ENCODE measurements at places on chromosomes 6 and 20.

GRCh38 chr6:128738112-128738511, 144.8 kb upstream of the LAMA2 start:
- no peak overlapping the region for H3K27ac ChIP-seq
- H3K27me3 ChIP-seq = no peaks in the 10 kb centered on the region
- no peak for DNase-seq
- no peaks in the 10 kb centered on the region for H3K4me1 ChIP-seq

DNA sequence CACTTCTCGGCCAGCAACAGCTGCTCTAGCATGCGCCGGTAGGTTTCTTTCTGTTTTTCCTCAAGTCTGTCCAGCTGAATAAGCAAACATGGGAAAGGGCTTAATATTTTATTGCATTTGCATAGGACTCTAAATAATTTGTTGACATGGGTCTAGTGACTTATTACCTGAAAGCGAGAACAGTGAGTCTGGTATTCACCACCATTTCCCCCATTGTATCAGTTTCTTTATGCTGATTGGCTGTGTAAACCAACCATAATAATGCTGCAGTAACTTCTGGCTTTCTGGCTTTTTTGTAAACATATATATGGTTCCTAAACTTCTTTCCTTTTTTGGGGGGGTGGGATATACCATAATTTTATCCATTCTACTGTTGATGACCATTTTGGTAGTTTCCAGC, 69.1 kb upstream of the TMEM30A start:
- DNase-seq = no peak
- no peaks in the 10 kb centered on the region for H3K36me3 ChIP-seq
- H3K4me1 ChIP-seq = peaks cover 2% of the 10 kb centered on the region
- no peaks in the 10 kb centered on the region for H3K27me3 ChIP-seq
- no peak overlapping the region for H3K27ac ChIP-seq
- H3K4me3 ChIP-seq = no peak overlapping the region

DNA sequence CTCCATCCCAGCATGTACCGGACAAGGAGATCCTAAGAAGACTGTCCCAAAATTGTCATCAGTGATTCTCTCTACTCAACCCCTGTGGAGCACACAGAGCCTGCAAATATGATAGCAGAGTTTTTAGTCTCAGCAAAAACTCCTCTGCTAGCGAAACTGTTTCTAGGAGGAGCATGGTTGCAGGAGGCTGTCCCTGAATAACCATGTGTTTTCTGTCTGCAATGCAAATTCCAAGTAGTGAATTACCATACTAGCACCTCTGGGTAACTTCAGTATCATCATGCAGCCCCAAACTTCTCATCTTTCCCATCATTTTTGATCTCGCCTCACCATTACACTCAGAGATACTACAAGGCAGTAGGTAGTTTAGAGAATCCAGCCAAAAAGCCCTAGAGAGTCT, 24.8 kb upstream of the WFDC12 start:
- no peak overlapping the region for H3K4me3 ChIP-seq
- H3K4me1 ChIP-seq = no peaks in the 10 kb centered on the region
- peaks cover 34% of the 10 kb centered on the region for H3K27me3 ChIP-seq
- H3K36me3 ChIP-seq = no peaks in the 10 kb centered on the region
- DNase-seq = no peak
- H3K27ac ChIP-seq = no peak overlapping the region

DNA sequence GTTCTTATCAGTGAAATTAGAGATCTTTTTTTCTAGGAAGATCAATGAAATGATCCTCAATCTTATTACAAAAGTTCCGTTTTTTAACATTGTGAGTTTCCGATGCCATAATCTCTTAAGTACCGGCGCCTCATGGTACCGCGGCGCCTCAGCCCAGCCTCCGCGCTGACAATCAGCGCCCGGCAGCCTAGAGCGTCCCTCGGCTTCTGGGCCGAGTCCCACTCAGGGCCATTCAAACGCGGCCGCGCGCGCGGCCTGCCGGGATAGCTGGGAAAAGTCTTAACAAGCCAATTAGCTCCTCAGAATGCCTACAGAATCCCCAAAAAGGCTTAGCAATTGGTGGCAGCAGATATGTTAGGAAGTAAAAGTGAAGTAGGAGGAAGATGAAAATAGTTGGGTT, 204.8 kb downstream of the ADGB start:
- no peak overlapping the region for H3K4me3 ChIP-seq
- H3K27ac ChIP-seq = no peak overlapping the region
- no peaks in the 10 kb centered on the region for H3K36me3 ChIP-seq
- H3K4me1 ChIP-seq = no peaks in the 10 kb centered on the region

DNA sequence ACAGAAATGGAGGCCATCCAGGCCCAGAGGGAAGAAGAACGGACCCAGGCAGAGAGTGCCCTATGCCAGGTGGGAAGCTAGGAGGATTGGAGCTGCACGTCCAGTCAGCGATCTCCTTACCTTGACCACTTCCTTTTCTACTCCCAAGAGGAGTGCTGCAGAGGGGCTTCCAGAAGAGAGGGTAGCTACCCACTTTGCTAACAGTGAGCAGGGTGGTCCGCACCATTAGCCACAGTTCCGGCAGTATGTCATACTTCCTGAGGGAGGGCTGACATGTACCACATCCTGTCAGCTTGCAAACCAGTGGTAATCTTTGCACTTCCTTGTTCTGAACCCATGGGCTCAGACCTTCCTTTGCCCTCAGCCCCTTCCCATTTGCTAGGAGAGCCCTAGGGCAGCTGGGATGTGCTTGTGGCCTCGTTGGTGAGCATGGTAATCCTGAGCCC, 35.4 kb downstream of the CEP250 start:
- H3K4me3 ChIP-seq = no peak overlapping the region
- peaks cover 39% of the 10 kb centered on the region for H3K36me3 ChIP-seq
- DNase-seq = no peak
- H3K27me3 ChIP-seq = no peaks in the 10 kb centered on the region
- H3K4me1 ChIP-seq = no peaks in the 10 kb centered on the region

Data from endodermal cell (in vitro differentiated cells).